ENCODE measurements at places on chromosomes 4 and X.

DNA sequence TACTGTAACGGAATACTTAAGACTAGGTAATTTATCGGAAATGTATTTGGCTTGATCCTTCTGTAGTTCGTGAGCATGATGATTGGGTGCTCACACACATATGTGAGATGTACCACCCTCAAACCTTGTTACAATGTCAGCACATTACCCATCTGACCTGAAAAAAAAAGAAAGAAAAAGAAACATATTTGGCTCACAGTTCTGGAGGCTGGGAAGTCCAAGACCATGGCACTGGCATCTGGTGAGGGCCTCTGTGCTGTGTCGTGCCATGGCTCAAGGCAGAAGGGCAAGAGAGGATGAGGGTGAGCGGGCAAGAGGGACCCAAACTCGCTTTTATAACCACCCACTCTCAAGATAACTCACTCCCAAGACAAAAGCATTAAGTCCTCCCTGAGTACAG is 7.0 kb upstream of the CLDN24 start:
- DNase-seq, result no peak

- DNase-seq, result no peak
Measured at GRCh38 chrX:100700809-100701208, 31.1 kb downstream of the SYTL4 start.

DNA sequence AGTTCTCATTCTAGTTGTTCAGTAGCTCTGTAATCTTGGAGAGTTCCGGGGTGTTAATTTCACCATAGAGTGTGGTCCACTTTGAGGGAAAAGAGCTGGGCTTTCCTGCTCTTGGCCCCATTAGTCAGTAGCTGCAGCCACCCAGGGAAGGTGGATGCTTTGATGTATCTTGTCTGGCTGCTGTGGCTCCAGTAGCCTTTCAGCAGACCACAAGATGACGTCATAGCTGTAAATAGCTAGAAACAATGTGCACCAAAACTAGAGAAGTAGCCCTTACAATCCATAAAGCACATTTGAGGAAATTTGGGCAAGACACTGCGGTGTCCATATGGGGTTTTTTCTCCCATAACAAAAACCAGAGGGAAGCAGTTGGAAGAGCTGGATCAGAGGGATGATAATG is 32.9 kb upstream of the PRPS2 start:
- no peak for DNase-seq

GRCh38 chrX:12611471-12611870 is 179.7 kb upstream of the PRPS2 start:
- DNase-seq, result no peak

DNA sequence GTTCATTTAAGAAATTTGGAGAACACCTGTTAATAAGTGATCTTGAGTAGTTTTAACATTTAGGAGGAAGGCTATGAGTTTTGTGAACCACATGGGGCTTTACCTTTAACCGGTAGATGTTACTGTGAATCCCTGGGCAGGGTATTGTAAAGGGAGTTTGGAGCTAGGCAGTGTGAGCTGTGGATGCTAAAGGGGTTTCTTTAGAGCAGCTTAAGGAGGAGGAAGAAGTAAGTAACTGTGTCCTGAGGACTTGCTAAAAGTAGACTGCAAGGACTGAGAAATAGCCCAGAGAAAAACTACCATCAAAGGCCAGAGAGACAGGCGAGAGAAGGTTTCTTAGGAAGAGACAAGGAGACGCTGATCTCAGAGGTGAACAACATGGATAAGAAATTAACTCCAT is 5.6 kb downstream of the RHOH start:
- DNase-seq, result no peak

DNA sequence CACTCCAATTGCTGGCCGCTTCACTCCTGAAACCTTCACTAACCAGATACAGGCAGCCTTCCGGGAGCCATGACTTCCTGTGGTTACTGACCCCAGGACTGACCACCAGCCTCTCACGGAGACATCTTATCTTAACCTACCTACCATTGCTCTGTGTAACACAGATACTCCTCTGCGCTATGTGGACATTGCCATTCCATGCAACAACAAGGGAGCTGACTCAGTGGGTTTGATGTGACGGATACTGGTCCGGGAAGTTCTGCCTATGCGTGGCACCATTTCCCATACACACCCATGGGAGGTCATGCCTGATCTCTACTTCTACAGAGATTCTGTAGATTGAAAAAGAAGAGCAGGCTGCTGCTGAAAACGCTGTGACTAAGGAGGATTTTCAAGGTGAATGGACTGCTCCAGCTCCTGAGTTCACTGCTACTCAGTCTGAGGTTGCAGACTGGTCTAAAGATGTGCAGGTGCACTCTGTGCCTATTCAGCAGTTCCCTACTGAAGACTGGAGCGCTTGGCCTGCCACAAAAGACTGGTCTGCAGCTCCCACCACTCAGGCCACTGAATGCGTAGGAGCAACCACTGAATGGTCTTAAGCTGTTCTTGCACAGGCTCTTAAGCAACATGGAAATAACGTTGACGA is 35.8 kb upstream of the PRDM8 start:
- DNase-seq, result no peak

DNA sequence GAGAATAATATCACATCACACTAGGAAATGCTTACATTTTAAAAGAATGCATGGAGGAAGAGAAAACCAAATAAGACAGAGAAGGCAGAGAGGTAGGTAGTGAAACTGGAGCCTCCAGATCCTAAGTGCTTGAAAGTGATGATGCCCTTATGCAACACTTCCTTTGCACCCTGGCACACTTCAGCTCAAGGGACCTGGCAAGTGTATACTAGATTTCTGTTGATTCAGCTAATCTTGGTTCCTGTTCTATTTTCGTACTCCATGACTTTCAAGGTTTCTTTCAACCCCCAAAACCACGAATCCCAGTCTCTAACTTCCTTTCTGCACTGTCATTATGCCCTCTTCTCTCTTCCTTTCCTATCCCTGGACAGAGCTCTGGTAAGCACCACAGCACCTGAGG is 36.9 kb upstream of the SH3KBP1 start:
- DNase-seq, result no peak

DNA sequence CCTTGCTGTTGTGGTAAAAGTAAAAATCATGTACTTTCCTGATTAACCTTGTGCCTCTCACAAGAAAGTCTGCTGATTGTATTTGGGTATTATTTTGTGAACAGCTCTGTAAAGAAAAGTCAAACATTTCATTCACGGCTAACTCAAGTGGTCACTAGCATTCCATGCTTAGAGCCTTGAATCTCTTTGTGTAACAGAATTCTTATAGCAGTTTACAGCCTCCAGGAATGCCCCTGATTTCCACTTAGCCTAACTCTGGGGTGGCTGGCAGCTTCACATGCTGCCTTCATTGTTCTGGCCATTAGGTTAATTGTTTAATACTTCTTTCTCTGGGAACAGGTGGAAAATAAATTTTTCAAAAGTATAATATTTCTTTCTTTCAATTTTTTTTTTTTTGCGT is 226.7 kb downstream of the RBMX2 start:
- no peak for DNase-seq

DNA sequence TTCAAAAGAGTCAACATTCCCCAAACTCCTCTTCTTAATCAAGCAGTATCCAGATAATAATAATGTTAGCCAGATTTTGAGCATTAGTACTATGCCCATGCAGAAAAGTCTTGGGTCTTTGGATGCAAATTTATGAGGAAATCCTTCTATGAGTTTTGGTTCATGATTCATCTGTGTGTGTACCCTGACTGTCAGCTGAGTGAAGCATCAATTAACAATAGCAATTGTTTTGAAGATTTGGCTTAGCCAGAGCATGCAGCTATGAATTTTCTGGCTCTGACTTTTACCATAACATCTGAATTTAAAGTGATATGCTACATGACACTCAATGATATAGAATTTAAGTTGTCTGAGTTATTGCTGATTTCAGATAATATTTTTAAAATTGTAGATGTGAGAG is 145.8 kb downstream of the KLHL4 start:
- no peak for DNase-seq

Measured in NCI-H69 (cell line).